ENCODE measurements at places on chromosomes 7 and 10. TPM values are rescaled to one million over a fixed set of nuclear protein-coding genes. Genes with fewer than 3 reads are reported as not detected.
A peak's percentile ranks its signal among the peaks of the same experiment; 100 is the strongest.

The CDNF gene
- total RNA-seq = 1.5 TPM

DNA sequence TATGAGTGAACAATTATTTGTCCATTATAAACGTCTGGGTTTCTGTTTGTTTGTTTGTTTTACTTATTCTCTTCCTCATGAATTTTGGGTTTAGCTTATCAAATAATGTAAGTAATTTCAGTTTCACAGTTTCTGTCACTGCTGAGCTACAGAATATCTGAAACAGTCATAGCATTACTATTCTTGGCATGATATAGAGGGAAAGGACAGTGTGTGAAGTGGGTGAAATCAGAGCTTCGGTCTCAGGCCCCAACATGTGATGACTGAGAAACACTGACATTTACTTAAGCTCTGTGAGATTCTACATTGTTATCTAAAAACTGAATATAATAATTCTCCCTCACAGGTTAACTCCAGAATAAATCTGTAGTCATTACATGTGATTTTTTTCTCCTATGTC is 8.8 kb upstream of the OR6V1 start:
- no peak for DNase-seq

GRCh38 chr10:78404296-78404695 is 370.6 kb downstream of the RPS24 start:
- no peak for DNase-seq

DNA sequence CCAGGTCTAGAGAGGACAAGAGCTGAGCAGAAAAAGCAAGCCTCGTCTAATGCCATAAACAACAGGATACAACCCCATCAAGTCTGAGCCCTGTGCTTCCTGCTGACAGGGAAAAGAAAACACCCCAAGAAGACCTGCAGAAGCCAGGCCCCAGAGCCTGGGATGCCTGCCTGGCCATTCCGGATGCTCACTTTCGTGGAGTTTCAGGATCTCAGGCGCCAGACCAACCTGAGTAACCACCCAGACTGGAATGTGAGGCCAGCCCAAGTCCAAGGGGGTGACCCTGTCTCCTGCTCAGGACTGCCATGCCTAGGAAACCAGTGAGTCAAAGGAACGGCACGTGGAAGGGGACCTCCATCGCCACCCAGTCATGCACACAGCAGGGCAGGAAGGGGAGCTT is 74.3 kb downstream of the PLXNA4 start:
- peak; percentile 39 for DNase-seq

DNA sequence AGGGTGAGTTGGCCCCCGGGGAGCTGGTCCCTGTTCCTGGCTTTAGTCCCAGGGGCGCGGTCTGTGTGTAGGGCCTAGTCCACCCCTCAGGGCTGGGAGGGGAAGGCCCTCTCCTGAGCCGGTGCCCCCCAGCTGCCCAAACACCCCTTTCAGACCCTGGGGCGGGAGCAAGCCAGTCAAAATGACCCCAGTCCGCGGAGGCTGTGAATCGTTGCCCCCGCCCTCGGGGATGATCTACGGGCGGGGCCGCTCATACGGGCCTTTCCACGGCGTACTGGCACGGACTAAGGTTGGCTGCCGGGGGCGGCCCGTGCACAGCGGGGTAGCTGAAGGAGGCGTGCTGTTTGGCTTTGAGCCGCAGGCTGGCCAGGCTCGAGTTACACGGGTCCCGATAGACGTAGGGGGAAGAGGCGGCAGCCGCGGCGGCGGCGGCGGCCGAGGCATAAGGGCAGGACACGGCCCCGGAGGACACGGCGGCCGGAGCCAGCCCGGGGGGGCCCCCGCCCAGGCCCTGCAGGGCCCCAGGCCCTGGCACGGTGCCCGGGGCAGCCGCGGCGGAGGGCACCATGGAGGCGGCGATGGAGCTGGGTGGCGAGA is 4.3 kb downstream of the ELOVL3 start:
- peak; percentile 65 for DNase-seq

Measured in fibroblast of lung (primary cell).